Right cardiac atrium (tissue), 5 donors: ENCODE measurements at places on chromosomes 7 and 10. TPM values are rescaled to one million over a fixed set of nuclear protein-coding genes. Genes with fewer than 3 reads are reported as not detected.

DNA sequence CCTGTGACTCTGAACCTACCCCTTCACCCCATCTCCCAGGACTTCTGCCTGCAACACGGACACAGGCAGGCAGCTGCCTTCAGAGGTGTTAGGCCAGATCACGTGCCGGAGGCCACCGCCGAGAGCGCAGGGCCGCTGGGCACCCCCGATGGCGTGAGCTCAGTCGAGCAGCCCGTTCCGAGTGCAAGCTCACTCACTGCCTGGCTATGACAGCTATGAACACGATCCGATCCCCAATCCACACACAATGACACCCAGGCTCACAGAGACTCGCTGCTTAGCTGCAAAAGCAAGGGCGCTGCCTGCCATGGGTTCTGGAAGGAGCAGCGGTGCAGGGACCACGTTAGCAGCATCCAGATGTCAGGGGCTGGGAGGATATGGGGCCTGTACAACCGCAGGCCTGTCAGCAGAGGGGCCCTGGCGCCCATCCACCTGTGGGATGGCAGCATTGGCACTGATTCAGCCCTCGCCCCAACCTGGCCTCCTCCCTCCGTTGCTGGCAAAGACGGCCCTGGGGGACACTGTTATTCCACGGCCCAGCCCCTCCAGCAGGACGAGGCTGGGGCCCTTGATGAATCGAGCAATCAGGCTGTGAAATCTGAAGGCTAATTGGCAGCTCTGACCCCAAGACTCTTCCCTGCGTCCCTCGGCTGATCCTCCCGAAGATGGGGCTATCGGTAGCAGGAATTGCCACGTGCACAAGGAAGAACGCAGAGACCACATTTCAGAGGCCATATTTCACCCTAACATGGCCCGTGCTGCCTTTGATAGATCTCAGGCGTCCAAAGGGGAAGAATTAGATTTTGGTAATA lies 230.1 kb downstream of the ELFN1 start:
- DNase-seq, result peak; percentile 53

DNA sequence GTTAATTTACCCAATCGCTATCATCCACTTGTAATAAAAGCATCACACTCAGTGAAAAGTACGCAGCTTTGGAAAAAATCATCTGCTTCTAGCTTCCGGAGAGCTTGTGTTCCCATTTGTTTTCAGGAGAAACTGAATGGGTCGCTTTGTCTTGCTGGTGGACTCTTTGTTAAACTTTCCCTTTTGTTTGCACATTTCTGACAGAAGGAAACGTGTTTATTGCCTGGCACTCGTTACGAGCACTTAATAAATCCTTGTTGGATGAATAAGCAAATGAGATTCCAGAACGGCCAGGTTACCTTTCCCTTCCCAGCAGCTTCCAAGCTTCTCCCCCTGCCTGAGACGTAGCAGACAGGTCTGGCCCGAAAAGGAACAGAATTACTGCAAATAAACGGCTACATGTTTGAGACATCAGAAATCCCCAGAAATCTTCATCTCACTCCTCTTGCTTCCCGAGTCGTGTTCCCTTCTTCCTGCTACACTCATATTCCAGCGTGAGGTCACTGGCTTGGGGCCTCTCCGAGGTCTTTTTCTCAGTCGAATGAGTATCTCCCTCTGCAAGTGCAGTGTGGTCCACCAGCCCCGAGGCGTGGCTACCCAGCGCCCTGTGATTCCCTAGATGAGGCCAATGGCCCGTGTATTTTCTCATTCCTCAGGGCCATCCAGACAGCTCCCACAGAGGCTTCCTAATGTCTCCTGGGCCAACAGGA lies 167.2 kb downstream of the FRMD4A start:
- no peak for DNase-seq

- no peak for DNase-seq
These were observed 122.5 kb upstream of the CDK13 start for GRCh38 chr7:39827571-39827970.

GRCh38 chr7:131557652-131558385 lies 1.4 kb upstream of the PODXL start:
- peak; percentile 84 for DNase-seq

The GIMAP5 gene
- total RNA-seq, result 24.2 TPM

The TRUB1 gene
- 11.8 TPM for total RNA-seq

DNA sequence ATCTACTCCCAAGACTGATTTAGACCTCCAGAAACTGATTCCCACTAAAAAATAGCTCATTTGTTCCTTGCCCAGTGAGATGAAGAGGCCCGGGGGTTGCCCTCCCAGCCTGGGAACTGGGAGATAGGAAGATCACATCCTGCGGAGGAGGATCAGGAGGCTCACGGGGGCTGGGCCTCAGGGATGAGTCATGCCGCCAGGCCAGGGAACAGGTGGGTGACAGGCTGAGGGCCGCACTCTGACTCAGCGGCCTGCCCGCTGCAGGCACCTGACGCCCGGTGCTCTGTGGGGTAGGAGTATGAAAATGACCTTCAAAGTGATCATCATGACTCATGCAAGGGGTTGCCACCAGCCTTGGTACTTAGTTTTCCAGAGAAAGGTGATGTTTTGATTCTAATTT lies 104.5 kb upstream of the ZPBP start:
- DNase-seq, result no peak

The SEMA3C gene
- 42.3 TPM for total RNA-seq

DNA sequence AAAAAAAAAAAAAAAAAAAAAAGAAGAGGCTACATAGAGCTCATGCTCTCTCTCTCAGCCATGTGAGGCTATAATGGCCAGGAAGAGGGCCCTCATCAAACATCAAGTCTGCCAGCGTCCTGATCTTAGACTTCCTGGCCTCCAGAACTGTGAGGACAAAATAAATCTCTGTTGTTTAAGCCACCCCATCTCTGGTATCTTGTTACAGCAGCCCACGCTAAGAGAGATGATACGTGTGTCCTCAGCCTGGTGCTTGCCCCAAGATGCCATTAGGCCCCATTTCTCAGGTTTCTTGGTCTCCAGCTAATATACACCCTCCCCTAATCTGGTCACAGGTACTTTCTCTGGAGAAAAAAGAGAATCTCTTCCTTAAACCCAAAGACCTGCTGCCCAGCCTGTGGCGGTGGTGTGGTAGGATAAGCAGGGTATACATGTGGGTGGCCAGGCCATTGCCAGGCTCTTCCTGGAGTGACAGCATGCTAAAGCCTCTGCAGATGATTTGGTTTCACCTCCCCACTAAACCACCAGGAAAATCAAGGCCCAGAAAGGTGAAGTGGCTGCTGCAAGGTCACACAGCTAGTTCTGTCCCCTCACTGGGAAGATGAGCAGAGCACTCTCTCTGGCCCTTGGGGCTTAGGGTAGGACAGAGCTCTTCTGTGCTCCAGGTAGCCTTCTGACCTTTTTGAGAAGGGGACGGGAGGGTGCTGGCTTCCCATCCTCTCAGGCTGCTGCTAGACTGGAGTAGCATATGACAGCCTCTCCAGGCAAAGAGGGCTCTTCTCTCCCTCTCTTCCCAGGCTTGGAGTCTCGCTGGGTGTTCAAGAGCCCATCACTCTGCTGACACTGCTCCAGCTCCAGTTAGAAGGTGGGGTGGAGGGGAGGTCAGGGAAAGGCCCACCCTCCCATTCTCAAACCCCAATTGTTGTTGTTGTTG lies 5.2 kb downstream of the SPOCK2 start:
- DNase-seq, result peak; percentile 23

GRCh38 chr7:1691096-1691495 lies 21.0 kb downstream of the ELFN1 start:
- no peak for DNase-seq

GRCh38 chr7:87028636-87029035 lies 30.8 kb downstream of the ELAPOR2 start:
- no peak for DNase-seq

DNA sequence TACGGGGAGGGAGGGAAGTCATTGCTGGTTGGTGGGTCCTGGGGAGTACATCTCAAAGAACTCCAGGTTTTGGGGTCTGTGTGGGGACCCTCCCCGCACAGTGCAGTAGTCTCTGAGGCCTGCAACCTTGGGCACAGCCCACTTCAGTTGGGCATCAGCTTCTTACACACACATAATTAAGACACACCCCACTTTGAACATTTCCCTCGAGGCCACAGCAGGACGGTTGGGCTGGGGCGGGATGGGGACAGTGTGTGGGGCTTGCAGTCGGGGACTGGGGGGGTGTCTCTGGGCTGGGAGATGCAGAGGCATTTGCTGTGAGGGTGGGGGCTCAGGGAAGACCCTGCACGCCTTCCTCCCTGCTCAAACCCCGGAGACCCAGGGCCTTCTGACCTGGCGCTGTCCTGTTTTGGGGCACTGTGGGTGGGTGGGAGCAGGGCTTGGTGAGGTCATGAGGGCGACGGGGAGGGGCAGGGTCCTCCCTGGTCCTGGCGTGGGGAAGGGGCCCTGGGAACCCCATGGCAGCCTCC lies 1.3 kb downstream of the LFNG start:
- DNase-seq, result no peak

GRCh38 chr7:142873281-142873784 lies 12.2 kb downstream of the TRPV6 start:
- no peak for DNase-seq

GRCh38 chr10:131743190-131744151 lies 157.3 kb upstream of the PPP2R2D start:
- DNase-seq, result no peak

DNA sequence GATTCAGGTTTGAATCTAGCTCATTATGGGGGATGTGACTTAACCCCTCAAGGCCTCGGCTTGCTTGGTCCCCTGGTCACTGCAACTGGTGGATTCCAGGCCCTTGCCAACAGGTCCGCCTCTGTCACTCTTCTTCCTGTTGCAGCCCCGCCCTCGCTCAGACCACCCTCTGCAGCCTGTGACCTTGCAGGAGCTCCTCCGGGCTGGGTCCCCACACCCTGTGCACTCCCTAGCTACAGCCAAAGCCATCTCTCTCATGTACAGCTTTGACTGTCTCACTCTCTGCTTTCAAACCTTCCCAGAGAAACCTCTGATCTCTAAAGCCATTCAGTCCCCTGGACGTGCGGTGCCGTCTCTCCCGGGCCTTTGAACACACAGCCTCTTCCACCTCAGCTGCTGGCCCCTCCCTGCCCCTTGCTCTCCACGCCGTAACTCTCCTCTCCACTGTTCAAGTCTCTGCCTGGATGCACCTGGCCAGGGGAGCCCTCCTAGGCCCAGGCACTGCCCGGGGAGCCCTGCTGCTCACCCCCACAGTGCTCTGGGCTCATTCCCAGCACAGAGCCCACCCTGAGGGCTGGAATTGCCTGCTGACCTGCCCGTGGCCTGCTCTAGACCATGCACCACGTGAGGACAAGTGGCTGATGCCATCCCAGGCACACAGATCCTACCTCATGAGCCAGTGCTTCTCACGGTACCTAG lies 485.8 kb upstream of the FOXK1 start:
- no peak for DNase-seq

DNA sequence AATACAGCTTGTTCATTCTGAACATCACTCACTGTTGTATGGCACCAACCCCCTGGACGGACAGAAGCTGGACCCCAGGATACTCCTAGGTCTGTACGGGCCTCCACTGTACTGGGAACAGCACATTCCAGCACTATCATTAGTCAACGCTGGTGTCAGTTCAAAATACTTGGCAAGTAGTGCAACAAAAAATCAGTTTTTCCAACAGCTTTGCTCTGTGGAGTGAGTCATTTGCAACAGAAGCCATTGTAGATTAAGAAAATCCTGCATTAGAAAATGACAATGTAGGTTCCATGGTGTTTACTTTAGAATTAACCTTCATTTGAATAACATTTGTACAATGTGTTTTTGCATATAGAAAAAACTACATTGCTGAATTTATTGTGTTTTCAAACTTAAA lies 266.6 kb downstream of the HDAC9 start:
- DNase-seq, result no peak

DNA sequence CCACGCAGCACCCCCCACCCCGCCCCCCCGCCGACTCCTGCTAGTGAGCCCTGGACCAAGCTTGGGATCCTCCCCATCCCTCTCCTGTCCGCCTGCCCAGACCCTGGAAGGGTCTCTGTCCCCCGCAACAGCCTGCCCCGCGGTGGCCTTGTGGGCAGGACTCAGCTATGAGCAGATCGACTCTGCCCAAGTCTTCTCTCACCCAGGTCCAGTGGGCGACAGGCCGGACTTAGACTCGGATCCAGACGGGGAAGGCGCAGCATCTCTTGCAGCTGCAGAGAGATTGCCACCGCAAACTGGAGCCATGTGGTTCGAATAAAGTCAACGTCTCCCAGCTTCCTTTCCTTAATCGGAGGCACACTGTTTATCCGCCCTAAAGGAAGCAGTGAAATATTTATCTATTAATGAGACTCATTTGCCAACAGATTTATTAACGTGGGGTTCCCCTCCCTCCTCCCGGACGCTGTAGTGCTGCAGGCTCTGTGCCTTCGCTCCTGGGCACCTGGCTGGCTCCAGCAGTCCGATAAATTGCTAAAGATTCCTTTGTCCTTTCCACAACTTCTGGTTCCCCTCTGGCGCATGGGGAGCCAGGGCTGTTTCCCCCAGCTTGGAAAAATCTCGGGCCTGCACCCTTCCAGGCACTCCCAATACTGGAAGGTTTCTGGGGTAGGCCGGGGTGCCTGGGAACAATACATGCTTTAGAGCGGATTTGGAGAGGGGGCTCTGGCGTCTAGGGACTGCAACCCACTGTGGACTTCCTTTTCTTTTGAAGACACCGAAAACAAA lies 634 bp upstream of the HOXA7 start:
- DNase-seq, result peak; percentile 34

The FFAR4 gene
- 0.49 TPM for total RNA-seq

The PLXDC2 gene
- total RNA-seq, result 25.2 TPM

The UCMA gene
- total RNA-seq, result not detected

The CALML5 gene
- not detected for total RNA-seq

DNA sequence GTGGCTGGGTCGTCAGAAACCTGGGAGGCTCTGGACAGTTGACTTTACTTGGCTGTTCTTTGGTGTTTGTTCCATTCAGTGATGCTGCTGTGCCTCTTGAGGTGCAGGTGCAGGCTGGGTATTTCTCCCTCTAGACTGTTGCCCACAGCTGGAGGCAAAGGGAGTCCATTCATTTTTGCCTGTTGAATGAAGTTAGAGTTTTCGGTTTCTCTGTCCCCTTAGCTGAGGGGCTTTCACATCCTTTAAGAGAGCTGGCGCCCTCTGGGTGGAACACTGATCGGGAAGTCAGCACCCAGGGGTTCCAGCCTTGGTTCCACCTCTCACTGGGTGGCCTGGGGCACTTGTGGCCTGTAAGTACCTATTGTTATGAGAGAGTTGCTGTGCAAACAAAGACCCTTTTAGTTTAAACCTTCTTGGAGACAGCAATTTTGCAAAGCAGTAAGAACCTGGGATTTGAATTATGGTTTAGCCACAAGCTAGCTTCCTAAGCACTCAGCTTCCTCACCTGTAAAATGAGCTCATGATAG lies 67.2 kb downstream of the GRK5 start:
- no peak for DNase-seq

- DNase-seq, result no peak
These were observed 85.1 kb downstream of the SUGCT start for GRCh38 chr7:40219917-40220316.

The AP3M1 gene
- 23.3 TPM for total RNA-seq

- DNase-seq, result no peak
These were observed 67.8 kb downstream of the ABCC2 start for GRCh38 chr10:99850021-99850766.

The HOXA9 gene
- not detected for total RNA-seq

GRCh38 chr7:139767561-139767982 lies 10.2 kb downstream of the HIPK2 start:
- no peak for DNase-seq
